ENCODE measurements at places on chromosomes 2 and 18. TPM values are rescaled to one million over a fixed set of nuclear protein-coding genes. Genes with fewer than 3 reads are reported as not detected.

DNA sequence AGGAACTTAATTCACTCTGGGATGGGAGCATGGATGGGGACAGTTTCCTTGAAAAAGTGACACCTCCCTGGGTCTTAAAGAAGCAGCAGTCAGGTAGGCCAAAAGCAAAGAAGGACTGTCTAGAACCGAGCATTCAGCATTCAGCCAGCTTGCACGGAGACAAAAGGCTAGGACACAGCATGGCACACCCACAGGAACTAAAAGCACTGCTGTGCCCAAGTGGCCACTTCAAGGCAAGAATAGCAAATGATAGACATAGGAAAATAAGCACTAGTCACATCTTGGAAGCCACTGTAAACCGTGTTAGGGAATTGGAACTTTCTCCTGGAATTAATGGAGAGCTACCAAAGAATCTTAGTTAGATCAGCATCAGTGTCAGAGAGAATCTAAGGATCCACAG lies 47.0 kb downstream of the LRP2 start:
- H3K27me3 ChIP-seq = no peaks in the 10 kb centered on the region
- no peaks in the 10 kb centered on the region for H3K4me1 ChIP-seq
- no peak overlapping the region for H3K27ac ChIP-seq
- no peak for DNase-seq

DNA sequence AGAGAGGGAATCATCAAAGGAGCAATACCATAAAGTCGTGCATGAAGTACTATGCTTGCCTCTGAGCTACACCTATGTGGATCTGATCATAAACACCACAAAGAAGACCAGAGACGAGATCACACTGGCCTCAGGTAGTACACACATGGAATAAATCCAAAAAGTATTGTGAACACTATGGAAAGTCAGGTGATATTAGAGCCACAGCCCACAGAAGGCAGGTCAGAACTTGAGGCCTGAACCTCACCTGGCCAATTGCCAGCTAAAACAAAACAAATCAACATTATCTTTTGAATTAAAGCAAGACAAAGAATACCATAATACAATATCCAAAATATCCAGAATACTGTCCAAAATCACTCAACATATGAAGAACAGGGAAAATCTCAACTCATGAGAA lies 371.1 kb downstream of the NCKAP5 start:
- H3K27ac ChIP-seq = no peak overlapping the region
- H3K4me1 ChIP-seq = no peaks in the 10 kb centered on the region
- no peak overlapping the region for H3K4me3 ChIP-seq
- no peak for DNase-seq
- no peaks in the 10 kb centered on the region for H3K36me3 ChIP-seq

DNA sequence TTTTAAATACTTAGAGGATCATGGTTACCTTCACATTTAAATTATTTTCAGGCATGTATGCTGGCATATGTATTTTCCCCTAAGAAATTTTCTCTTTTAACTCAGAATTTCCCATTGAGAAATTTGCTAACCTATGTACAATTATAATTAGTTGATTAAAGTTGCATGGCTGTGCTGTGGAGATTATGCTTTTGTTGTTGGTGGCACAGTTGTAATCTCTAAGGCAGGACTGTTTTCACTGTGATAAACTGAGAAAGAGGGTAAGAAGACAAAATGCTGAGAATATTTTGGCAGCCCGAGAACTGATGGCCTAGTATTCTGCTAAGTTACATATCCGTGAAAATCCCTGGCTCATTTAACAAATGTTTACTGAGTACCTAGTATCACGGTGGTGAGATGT lies 1.4 kb downstream of the VRK2 start:
- no peak for DNase-seq
- no peaks in the 10 kb centered on the region for H3K4me1 ChIP-seq
- peak overlapping the region; percentile 67 for H3K4me3 ChIP-seq
- H3K27me3 ChIP-seq = no peaks in the 10 kb centered on the region
- H3K36me3 ChIP-seq = no peaks in the 10 kb centered on the region
- peak overlapping the region; percentile 99 for H3K27ac ChIP-seq

- no peaks in the 10 kb centered on the region for H3K4me1 ChIP-seq
- no peak overlapping the region for H3K4me3 ChIP-seq
- DNase-seq = peak; percentile 23
- no peaks in the 10 kb centered on the region for H3K36me3 ChIP-seq
- peaks cover 4% of the 10 kb centered on the region for H3K27me3 ChIP-seq
- H3K27ac ChIP-seq = no peak overlapping the region
Measured at GRCh38 chr2:26537069-26537825, 59.3 kb upstream of the OTOF start.

DNA sequence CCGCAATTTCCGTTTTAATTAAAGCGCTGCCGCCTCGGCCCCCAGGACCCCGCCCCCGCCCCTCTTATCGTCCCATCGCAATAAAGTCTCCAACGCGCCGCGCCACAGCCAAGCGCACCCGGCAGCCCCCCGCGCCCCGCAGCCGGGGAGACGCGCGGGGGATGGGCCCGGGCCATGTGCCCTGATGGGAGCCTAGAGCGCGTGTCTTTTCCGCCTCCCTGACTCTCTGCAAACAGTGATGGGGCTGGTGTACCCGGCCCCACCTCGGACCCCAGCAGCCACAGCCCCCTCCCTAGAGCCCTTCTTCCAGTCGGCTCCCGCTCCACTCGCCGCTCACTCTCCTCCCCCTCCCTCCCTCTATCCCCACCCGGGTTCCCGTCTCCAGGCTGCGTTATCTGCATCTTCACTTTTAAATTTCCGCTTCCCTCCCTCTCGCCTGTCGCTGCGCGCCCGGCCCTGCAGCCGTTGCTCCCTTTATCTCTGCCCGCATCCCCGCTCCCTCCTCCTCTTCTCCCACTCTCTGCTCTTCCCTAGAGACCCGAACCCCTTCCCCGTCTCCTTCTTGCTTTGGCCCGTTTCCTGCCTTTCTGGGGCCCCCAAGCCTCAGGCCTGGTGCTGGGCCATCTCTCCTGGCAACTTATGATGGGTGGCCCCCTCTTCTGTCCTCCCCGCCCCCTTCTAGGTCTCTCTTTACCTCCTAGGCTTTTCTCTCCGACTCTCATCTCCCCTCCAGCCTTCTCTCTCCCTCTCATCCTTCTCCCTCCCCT lies 524 bp upstream of the FEV start:
- H3K4me1 ChIP-seq = peaks cover 40% of the 10 kb centered on the region
- H3K27me3 ChIP-seq = peaks cover 98% of the 10 kb centered on the region
- no peak for DNase-seq
- H3K27ac ChIP-seq = no peak overlapping the region
- no peaks in the 10 kb centered on the region for H3K36me3 ChIP-seq
- no peak overlapping the region for H3K4me3 ChIP-seq

DNA sequence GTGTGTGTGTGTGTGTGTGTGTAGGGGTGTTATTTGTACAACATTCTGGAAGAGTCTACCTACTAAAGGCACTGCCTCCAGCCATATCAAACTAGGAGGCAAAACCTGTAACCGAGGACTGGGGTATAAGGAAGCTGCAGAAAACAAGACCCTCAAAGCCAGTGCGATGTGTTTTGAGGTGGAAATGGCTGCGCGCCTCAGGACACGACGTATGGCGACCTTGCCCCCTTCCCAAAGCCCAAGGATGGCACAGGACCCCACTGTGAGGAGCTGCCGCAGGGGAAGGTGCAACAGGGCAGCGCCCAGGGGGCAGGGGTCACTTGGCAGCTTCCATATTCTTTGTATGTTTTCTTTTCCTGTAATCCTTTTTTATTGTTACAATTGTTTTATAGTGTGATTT lies 59.8 kb downstream of the CENPO start:
- H3K4me1 ChIP-seq = no peaks in the 10 kb centered on the region
- no peaks in the 10 kb centered on the region for H3K36me3 ChIP-seq
- DNase-seq = no peak

DNA sequence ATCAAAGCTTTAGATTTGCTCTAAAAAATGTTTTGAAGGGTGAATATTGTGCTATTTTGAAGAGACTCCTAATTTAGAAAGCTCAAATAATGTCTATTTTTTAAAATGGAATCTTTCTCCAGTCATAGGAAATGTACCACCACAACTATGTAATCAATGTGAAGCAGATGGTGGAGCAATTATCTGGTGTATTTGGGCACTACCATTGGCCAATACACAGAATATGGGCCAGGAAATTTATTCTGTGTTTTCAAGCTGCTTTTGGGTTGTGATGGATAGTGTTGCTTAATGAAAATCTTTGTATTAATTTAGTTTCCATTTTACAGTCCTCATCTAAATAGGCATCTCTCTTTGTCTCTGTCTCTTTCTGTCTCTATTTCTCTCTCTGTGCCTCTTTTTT lies 17.1 kb upstream of the VWC2L start:
- no peak overlapping the region for H3K27ac ChIP-seq
- H3K36me3 ChIP-seq = no peaks in the 10 kb centered on the region
- no peak for DNase-seq
- no peaks in the 10 kb centered on the region for H3K27me3 ChIP-seq
- H3K4me1 ChIP-seq = no peaks in the 10 kb centered on the region

DNA sequence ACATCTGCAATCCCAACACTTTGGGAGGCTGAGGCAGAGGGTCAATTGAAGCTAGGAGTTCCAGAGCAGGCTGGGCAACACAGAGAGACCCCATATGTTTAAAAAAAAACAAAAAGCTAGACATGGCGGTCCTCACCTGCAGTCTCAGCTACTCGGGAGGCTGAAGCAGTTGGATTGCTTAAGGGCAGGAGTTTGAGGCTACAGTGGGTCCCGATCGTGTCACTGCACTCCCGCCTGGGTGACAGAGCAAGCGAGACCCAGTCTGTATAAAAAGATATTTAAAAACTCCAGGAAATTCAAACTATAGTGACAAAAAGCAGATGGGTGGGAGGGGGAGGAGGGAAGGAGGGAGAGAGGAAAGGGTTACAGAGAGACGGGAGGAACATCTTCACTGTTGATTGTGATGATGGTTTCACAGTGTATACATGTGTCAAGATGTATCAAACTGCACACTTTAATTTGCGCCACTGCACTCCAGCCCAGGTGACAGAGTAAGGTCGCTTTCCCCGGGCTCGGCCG lies 942 bp upstream of the ZNF236 start:
- H3K4me3 ChIP-seq = peak overlapping the region; percentile 88
- H3K27me3 ChIP-seq = no peaks in the 10 kb centered on the region
- H3K27ac ChIP-seq = peak overlapping the region; percentile 95
- peaks cover 41% of the 10 kb centered on the region for H3K4me1 ChIP-seq
- no peaks in the 10 kb centered on the region for H3K36me3 ChIP-seq
- no peak for DNase-seq

DNA sequence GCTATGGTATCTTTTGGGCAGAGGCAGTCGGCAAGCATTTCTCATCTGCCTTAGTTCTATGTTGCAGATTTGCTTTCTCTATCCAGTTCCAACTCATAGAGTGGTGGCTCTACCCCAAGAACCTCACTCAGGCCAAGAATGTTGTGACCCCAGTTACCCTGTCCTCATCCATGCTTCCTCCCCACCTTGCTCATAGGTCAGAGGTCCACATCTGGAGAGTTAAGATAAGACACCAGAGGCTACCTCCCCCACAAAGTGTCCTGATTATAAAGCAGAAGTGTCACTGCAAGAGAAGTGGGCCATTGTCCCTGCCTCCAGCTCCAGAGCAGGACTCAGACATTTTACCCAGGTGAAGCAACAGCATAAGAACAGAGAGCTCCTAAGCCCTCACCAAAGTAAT lies 276.8 kb upstream of the CHST9 start:
- H3K4me1 ChIP-seq = no peaks in the 10 kb centered on the region
- H3K4me3 ChIP-seq = no peak overlapping the region
- DNase-seq = no peak
- H3K27ac ChIP-seq = no peak overlapping the region
- H3K27me3 ChIP-seq = no peaks in the 10 kb centered on the region
- H3K36me3 ChIP-seq = no peaks in the 10 kb centered on the region

- H3K36me3 ChIP-seq = no peaks in the 10 kb centered on the region
- H3K4me1 ChIP-seq = peaks cover 11% of the 10 kb centered on the region
- H3K27ac ChIP-seq = no peak overlapping the region
- no peak for DNase-seq
- H3K27me3 ChIP-seq = peaks cover 44% of the 10 kb centered on the region
Measured at GRCh38 chr2:216370961-216371712, 1.1 kb downstream of the MARCHF4 start.

GPAT2 gene
- total RNA-seq = 7.3 TPM

BOLL gene
- total RNA-seq = not detected

PRKAG3 gene
- total RNA-seq = not detected

RAPGEF4 gene
- 12.6 TPM for total RNA-seq

LYPD6 gene
- 0.64 TPM for total RNA-seq
